ENCODE measurements at places on chromosomes 16 and 17. TPM values are rescaled to one million over a fixed set of nuclear protein-coding genes. Genes with fewer than 3 reads are reported as not detected.

GRCh38 chr17:66450008-66450851 lies 147.8 kb downstream of the PRKCA start:
- H3K36me3 ChIP-seq: no peaks in the 10 kb centered on the region
- no peak overlapping the region for H3K27ac ChIP-seq
- DNase-seq: no peak

GRCh38 chr16:69847643-69848042 lies 85.5 kb downstream of the WWP2 start:
- peak; percentile 35 for DNase-seq
- no peaks in the 10 kb centered on the region for H3K36me3 ChIP-seq
- peaks cover 14% of the 10 kb centered on the region for H3K4me1 ChIP-seq
- no peak overlapping the region for H3K27ac ChIP-seq
- H3K27me3 ChIP-seq: no peaks in the 10 kb centered on the region

DNA sequence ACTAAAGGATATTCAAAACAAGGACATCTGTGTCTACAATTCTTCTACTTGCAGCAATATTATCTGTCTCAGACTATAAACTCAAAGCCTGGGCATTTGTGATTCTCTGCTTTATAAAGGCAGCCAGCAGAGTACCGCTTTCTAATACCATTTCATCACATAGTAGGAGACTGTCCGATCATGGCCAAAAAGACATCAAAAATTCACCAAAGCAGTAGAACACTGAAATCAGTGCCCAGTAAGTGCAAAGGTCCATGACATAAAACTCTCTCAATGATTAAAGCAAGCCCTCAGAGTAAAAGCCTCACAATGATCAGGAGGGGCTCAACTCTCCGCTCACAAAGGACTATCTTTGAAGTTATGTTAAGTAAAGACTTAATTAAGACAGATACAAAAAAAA lies 23.0 kb downstream of the ERN1 start:
- H3K4me1 ChIP-seq: no peaks in the 10 kb centered on the region
- no peaks in the 10 kb centered on the region for H3K36me3 ChIP-seq

Gene IL21R
- total RNA-seq: 0.04 TPM

Gene PNMT
- total RNA-seq: 3.2 TPM
